ENCODE measurements at places on chromosomes 11 and 22. TPM values are rescaled to one million over a fixed set of nuclear protein-coding genes. Genes with fewer than 3 reads are reported as not detected.

DNA sequence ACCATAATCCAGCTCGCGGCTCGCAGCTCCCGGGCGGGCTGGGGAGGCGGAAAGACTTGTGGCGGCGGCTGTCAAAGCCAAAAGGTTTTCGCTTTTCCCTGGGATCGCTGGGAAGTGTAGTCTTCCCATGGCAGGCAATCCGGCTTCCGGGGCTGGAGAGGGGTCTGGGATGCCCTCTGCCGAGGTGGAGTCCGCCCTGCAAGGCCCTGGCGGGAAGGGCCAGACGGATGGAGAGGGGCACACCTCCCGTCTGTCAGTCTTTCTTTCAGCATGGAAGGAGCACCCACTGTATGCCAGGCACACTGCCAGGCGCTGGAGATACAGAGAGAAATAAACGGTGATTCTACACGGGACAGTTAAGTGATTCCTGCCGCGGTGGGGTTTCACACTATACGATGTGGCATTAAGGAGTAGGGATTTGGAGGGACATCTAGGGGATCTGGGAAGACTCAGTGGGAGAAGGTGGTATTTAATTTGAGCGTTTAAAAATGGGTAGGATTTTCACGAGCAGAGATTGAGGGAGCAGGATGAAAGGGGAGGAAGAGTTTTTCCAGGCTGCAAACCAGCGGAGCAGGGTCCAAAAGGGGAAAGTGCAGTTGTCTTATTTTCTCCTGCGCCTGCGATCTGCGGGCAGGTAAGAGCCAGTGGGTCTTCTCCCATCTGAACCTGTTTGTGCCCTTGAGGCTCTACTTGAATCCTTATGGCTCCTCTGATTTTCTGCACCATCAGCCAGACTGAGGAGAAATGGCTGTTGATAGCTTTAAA is at the start of gene BACE1:
Gene BACE1, minus strand, starts transcription at position 60 of the 765 bp plus-strand sequence. CDS start 461 bp downstream, outside the sequence.
- no peak within 1 kb of the TSS for H3K27ac ChIP-seq
- H3K4me1 ChIP-seq, result peaks cover 4% of the 10 kb centered on the region
- peak within 1 kb of the TSS; percentile 70 for H3K4me3 ChIP-seq
- peaks cover 59% of the 10 kb centered on the region for H3K27me3 ChIP-seq

The FOLR2 gene
- not detected for total RNA-seq

The RIMBP3C gene
- 0.18 TPM for total RNA-seq

The SOX6 gene
- total RNA-seq, result 0.34 TPM

- peaks cover 7% of the 10 kb centered on the region for H3K27me3 ChIP-seq
- no peaks in the 10 kb centered on the region for H3K4me1 ChIP-seq
- H3K4me3 ChIP-seq, result no peak overlapping the region
- no peaks in the 10 kb centered on the region for H3K36me3 ChIP-seq
- H3K27ac ChIP-seq, result no peak overlapping the region
Measured at GRCh38 chr11:69531717-69532088, 50.2 kb downstream of the LINC01488 start.

DNA sequence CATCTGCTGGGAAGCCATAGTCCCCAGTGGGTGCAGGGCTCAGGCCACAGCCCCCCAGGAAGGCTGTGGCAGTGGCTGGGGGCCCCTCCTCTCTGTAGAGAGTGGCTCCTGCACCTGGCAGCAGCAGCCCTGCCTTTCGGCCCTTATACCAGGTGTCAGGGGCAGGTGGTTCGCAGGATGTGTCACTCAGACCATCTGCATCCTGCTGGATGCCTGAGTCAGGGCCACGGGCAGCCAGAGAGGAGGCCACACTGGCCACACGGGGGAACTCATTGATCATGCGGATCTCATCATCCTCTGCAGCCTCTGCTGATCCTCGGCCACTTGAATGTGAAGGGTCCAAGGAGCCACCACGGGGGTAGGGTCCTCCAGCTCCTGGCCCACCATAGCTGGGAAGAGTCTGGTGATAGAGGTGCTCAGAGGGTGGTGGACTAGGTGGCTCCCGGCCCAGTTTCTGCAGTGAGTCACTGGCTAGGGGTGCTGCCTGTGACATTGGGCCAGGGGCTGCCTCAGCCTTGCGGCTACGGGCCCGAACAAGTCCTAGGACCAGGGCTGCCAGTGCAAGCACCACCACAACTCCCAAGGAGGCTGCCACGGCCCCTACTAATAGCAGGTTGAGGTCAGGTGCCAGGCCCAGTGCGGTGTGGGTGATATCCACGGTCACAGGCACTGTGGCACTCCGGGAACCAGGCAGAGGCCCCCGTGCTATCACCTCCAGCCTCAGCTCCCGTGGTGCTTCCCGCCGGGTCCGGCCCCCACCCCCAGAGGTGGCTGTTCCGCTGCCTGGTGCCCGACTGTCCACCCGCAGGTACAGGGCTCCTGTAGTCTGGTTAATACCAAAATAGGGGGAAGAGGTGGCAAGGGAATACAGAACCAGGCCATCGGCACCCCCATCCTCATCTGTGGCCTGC is 3.3 kb upstream of the TPP1 start:
- no peaks in the 10 kb centered on the region for H3K27me3 ChIP-seq
- peaks cover 7% of the 10 kb centered on the region for H3K4me1 ChIP-seq
- DNase-seq, result no peak
- no peak overlapping the region for H3K4me3 ChIP-seq

- peaks cover 5% of the 10 kb centered on the region for H3K36me3 ChIP-seq
- no peak for DNase-seq
- H3K27ac ChIP-seq, result peak overlapping the region; percentile 92
- H3K27me3 ChIP-seq, result no peaks in the 10 kb centered on the region
Measured at GRCh38 chr22:46070215-46070802, 80.0 kb upstream of the PPARA start.

DNA sequence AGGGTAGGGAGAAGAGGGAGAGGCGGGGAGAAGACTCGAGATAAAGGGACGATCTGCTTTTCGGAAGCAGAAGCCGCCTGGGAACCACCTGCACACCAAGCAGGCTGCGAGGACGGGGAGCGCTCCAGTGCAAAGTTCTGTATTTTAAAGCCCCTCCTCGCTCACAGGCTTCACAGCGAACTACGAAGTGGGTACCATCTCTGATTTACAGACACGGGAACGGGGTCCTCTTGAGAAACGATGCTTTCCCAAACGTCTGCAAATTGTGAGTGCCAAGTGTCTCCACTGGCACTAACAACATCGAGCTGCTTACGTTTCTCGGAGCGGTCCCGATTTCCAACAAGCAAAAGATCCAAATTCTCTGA is 700 bp upstream of the STX3 start:
- peaks cover 3% of the 10 kb centered on the region for H3K36me3 ChIP-seq
- H3K4me3 ChIP-seq, result peak overlapping the region; percentile 92
- peaks cover 20% of the 10 kb centered on the region for H3K27me3 ChIP-seq

- no peak overlapping the region for H3K27ac ChIP-seq
- H3K4me3 ChIP-seq, result no peak overlapping the region
- peaks cover 12% of the 10 kb centered on the region for H3K36me3 ChIP-seq
- no peaks in the 10 kb centered on the region for H3K27me3 ChIP-seq
- H3K4me1 ChIP-seq, result peaks cover 31% of the 10 kb centered on the region
- no peak for DNase-seq
Measured at GRCh38 chr11:65414776-65415498, 7.7 kb upstream of the NEAT1 start.

The ACTN3 gene
- 0.07 TPM for total RNA-seq

- H3K27ac ChIP-seq, result no peak overlapping the region
- DNase-seq, result no peak
- H3K4me1 ChIP-seq, result no peaks in the 10 kb centered on the region
- no peaks in the 10 kb centered on the region for H3K36me3 ChIP-seq
- H3K27me3 ChIP-seq, result no peaks in the 10 kb centered on the region
Measured at GRCh38 chr22:34080433-34080832, 160.2 kb upstream of the LARGE1 start.

GRCh38 chr22:46272196-46272595 is 4.4 kb downstream of the TTC38 start:
- no peak overlapping the region for H3K27ac ChIP-seq
- H3K36me3 ChIP-seq, result peaks cover 28% of the 10 kb centered on the region
- H3K27me3 ChIP-seq, result no peaks in the 10 kb centered on the region
- no peak for DNase-seq
- H3K4me3 ChIP-seq, result no peak overlapping the region
- H3K4me1 ChIP-seq, result peaks cover 19% of the 10 kb centered on the region

GRCh38 chr11:117950993-117951961 is 22.1 kb upstream of the TMPRSS13 start:
- H3K27ac ChIP-seq, result peak overlapping the region; percentile 56
- H3K36me3 ChIP-seq, result peaks cover 7% of the 10 kb centered on the region
- no peaks in the 10 kb centered on the region for H3K27me3 ChIP-seq

The SLC22A6 gene
- total RNA-seq, result not detected
